Foreskin melanocyte (primary cell): ENCODE measurements at places on chromosomes 11 and 22.
A peak's percentile ranks its signal among the peaks of the same experiment; 100 is the strongest.

DNA sequence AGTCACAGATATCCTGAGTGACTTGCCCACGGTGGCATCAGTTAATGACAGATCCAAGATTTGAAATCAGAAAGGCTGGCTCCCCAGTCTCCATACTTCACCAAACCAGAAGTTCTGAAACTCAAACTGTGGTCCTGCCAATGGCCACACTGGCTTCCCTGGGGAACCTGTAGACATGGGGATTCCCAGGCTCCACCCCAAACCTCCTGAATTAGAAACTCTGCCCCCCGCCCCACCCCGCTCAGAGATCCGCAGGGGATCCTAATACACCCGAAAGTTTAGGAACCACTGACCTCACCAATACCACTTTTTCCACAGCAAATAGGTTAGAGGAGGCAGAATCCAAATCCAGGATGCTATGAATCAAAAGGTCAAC lies 15.3 kb downstream of the RTN4RL2 start:
- DNase-seq = no peak

- DNase-seq = no peak
Observed at GRCh38 chr11:18699269-18699596, 654 bp downstream of the TMEM86A start.

DNA sequence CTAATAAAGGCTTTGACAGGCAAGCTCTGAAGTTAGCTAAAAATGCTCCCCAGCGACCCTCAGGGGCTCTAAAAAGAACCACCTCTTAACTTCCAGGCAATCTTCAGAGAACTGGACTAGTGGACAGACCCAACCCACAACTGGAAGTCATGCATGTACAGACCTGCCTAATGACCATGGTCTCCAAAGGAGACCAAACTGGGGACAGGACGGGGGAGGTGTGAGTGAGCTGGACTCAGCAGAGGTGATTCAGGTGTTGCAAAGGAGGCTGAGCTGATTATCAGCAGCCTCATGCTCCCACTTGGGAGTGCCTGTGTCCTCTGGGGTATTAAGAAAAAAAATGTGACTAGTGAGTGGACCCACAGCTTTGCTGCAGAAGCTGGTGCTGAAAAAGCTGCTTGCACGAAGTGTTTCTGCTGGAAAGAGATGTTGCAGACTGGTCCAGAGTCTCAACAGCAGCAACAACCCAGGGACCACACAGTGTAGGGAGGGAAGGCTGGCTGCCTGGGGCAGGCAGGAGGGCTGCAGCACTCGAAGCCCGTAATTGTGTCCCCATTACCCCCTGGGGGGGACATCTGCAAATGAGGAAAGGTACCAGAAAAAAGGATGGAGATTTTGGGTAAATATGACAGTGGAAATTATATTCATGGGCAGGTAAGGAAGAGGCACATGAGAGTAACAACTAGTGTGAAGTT lies 35.3 kb downstream of the PITPNB start:
- no peak for DNase-seq

GRCh38 chr11:69685348-69685747 lies 10.2 kb upstream of the LTO1 start:
- no peak for DNase-seq

GRCh38 chr11:30245621-30246020 lies 14.8 kb downstream of the FSHB start:
- DNase-seq = no peak

GRCh38 chr22:40720538-40721256 lies 41.4 kb downstream of the MCHR1 start:
- no peak for DNase-seq

GRCh38 chr11:85095239-85095638 lies 531.9 kb downstream of the DLG2 start:
- DNase-seq = no peak

- no peak for DNase-seq
Observed at GRCh38 chr11:130216591-130217132, 57.1 kb downstream of the ST14 start.

DNA sequence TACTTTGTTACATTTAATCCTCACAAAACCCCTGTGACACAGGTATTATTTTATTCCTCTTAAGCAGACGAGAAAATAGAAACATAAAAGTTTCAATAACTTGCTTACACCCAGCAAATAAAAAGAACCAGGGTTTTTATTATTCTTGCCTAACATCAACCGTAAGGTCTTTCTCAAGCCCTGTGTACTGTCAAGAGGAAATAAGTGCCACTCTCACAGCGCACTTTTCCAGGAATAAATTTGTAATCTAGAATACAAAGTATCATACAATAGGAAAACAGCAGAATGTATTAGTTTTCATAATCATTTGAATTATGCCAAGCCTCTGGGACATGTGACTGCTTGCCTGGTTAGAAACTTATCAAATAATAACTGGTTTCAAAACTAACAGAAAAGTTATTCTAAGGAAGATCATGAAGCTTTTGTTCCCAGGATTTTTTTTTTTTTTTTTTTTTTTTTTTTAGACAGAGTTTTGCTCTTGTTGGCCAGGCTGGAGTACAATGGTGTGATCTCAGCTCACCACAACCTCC lies 7.4 kb downstream of the CCDC34 start:
- DNase-seq = no peak

DNA sequence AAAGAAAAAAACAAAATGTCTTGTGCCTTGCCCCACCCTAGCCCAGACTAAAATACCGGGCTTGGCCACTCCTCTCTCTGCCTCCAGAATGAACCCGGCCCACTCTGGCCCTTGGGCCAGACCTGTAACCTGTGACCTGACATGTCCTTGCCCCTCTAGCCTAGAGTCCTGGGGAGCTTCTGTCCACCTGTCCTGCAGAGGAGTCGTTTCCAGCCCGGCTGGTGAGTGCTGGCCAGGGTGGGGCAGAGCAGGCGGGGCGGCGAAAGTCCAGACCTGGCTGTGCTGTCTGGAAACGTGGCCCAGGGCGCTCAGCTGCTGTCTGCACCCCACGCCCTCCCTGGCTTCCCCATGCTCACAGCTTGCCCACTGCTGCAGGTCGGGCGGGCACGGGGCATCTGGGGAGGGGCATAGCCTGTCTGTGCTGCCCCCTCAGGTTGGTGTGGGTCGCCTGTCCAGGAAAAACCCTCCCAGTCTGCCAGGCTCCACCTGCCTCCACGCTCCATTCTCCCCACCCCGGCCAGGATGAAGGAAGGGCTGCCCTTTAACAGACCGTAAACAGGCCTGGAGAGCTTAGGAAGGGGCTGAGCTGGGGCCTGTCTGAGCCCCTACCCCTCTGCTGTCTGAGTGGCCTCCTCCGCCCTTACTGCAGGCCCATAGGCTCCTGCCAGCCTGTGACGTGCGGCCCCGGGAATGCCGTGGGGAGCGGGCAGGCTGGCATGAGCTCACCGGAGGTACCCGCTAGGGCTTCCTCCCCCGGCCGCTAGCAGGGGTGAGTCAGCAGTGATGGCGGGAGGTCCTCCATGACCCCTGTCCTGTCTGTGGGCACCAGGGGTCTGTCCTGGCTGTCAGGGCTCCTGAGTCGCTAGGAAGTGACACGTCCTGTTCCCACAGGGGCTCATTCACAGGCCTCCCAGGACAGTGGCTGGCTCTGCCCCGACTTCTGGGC lies 1.9 kb downstream of the CD151 start:
- peak; percentile 38 for DNase-seq

- DNase-seq = no peak
Observed at GRCh38 chr11:61297341-61297740, 2.2 kb upstream of the VWCE start.
